ENCODE measurements at places on chromosomes 7 and 10.

DNA sequence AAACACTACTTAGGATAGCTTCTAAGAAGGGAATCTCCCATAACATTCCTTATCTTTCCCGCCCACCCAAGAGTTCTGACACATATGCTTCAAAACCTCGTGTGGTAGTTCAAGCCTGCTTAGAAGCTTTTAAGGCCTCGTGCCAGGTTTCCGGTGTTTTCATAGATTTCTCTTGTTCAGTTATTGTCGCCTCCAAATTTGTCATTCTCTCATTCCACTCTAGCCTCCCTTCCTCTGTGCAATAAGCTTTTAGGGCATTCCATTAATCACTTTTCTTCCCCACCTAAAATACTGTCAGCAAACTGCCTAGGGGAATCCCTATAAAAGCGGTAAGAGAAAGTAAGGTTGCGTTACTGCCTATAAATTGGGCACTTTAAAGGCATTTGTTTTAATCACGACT is 718 bp upstream of the BPGM start:
- DNase-seq, result no peak

GRCh38 chr7:93894966-93895640 is 4.5 kb upstream of the TFPI2 start:
- DNase-seq, result no peak

GRCh38 chr7:1642291-1642731 is 27.8 kb upstream of the ELFN1 start:
- no peak for DNase-seq

- no peak for DNase-seq
Observed at GRCh38 chr7:42624471-42624870, 287.4 kb downstream of the C7orf25 start.

DNA sequence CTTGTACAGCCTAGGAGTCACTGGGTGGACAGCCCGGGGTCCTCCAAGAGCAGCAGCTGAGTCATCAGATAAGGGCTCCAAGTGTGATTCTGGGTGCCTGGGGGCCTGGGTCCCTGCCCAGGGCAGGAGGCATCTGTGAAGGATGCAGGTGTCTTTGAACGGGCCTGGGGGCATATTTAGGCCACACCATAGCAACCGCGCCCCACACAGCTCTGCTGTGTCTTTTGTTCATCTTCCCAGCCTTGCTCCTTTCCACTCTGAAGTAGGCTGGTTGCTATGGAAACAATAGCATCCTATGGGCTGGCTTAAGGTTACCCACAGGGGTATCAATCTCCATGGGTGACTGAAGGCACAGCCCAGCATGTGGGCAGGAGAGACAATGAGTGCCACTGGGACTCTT is 324.7 kb downstream of the TCERG1L start:
- peak; percentile 36 for DNase-seq

DNA sequence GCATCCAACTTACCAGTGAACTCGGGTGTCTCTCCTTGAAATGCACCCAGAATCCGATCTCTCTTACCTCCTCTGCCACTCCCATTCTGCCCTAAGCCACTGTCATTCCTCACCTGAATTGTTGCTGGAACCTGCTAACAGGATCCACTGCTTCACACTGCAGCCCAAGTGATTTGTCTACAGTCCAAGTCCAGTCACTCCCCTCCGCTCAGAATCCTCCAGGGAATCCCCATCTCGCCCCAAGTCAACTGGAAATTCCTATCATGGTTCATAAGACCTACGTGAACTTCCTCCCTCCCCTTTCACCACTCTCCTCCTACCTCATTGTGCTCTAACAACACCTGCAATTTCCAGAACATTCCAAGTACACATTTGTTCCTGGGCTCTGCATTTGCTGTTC is 91.3 kb downstream of the SCRN1 start:
- DNase-seq, result no peak

- DNase-seq, result no peak
Observed at GRCh38 chr7:157854066-157854891, 517.5 kb downstream of the DNAJB6 start.

GRCh38 chr10:48745662-48746245 is 61.1 kb downstream of the WDFY4 start:
- DNase-seq, result no peak

GRCh38 chr10:31467791-31468535 is 148.9 kb downstream of the ZEB1 start:
- DNase-seq, result no peak

GRCh38 chr10:97483921-97484320 is 14.3 kb downstream of the MMS19 start:
- no peak for DNase-seq

DNA sequence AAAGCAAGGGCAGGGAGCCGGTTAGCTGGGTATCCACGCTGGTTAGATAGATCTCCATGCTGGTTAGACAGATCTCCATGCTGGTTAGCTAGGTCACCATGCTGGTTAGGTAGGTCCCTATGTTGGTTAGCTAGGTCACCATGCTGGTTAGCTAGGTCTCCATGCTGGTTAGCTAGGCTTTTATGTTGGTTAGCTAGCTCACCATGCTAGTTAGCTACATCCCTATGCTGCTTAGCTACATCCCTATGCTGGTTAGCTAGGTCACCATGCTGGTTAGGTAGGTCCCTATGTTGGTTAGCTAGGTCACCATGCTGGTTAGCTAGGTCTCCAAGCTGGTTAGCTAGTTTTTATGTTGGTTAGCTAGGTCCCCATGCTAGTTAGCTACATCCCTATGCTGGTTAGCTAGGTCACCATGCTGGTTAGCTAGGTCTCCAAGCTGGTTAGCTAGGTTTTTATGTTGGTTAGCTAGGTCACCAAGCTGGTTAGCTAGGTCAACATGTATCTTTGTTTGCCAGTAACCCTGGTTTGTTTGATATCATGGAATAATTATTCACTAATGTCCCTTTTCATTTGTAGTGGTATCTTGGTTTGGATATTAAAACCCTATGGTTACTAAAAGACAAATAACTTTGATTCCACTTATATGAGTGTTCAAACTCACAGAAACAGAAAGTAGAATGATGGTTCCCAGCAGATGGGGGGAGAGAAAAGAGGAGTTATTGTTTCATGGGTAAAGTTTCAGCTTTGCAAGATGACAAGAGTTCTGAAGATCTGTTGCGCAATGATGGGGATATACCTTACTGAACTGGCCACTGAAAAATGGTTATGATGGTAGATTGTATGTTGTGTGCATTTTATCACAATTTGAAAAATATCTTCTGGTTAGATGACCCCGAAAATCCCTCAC is 136.2 kb downstream of the PRPF18 start:
- DNase-seq, result no peak

- no peak for DNase-seq
Observed at GRCh38 chr7:102918845-102919244, 6.0 kb downstream of the LRRC17 start.

DNA sequence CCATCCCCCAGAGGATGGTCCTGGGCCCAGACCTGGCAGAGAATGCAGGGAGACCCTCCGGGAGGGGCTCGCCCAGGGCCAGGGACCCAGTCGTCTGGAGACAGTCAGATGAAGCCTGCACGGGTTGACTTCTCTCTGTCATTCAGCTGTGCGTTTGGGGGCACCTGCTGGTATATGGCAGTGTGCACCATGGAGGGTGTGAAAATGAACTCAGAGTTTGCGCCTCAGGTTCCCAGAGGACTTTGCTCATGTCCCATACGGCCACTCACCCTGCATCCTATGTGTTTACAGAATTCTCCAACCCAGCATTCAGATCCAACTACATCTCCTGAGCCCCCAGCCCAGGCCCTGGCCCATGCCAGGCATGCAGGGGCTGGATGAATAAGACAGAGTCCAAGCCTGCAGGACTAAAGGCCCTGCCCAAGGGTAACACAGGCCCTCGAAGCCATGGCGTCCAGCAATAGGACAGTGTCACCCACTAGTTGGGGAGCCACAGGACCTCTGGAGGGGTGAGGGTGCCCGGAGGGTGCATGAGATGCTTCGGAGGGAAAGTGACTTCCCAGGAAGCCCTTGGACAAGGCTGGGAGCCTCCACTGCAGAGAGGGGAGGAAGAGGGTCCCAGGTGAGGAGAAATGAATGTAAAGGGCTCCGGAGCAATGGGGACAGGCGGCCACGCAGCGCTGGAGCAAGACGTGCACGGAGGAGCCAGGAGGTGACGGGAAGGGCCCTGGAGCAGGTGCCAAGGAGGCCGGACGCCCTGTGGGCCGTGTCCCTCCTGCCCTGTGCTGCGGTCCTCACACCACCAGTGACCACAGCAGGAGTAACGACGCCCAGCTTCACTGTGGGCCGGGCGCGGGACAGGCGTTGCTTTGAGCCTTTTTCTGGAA is 36.3 kb downstream of the CALML3 start:
- DNase-seq, result no peak

DNA sequence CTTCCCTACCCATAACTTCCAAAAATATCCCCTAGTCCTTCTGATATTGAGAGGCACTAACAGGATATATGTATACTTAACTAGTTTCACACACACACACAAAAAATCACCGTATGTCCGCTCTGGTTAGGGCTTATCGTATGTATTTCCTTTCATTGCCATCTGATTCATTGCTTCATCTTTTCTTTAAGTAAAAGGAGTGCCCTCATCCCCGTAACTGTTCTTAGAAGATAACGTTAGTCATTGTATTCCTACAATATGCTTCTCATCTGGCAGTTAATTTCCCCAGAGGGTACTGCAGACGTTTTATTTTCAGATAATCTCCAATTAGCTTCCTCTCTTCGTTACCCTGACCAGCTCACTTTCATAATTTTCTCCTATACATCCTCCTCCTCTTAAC is 37.3 kb downstream of the NRCAM start:
- DNase-seq, result no peak

Measured in eye (tissue), 1 donor.